Renal cortical epithelial cell (primary cell): ENCODE measurements at places on chromosomes 7 and 10.

DNA sequence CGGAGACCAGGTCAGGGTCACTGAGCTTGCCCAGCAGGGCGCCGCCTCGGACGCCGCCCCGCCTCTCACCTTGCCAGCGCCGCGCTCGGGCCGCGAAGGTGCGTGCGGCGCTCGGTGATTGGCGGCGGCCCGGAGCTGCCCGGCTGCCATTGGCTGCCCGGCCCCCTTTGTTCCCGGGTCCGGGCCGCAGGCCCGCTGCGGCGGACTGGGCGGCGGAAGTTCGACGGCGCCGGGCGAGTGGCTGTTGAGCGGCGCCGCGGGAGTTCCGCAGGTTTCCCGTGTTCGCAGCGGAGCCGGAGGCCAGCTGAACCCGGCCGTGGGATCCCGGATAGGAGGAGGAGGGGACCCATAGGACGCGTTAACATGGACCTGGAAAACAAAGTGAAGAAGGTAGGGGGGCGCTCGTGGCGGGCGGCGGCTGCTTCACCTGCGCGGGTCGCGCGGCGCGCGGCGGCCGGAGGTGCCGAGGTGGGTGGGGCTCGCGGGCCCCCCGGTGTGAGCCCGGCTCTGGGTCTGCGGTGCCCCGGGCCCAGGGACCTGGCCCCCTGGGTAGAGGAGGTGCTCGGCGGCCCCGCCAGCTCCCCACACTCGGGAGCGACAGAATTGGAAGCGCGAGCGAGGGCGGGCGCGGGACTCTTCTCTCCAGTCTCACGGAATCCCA is at the start of gene TES:
TSS of gene TES (plus strand) at position 195 of the 661 bp plus-strand sequence. CDS start at position 364, 169 bp downstream.
- peak; percentile 49 for DNase-seq

GRCh38 chr7:53800746-53801145 is 741.4 kb upstream of the VSTM2A start:
- DNase-seq, result peak; percentile 48

- DNase-seq, result no peak
Observed at GRCh38 chr7:155741805-155742204, 70.5 kb downstream of the SHH start.

DNA sequence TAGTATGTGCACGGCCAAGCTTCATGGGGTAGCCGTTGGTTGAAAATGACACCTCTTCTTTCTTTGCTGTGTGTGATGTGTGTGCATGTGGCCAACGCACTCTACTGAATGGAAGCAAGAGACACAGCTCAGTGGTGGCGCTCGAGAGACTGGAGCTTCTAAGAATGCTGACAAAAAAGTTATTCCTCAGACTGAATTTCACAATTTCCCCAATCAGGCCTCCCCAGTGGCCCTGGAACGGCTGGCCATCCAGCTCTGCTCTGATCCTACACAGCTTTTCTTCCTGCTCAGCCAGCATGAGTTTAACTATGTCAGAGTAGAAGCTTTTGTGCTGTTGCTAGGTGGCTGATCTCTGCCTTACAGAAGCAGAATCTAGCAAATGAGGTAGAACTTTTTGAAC is 186.7 kb upstream of the PLXDC2 start:
- peak; percentile 9 for DNase-seq

DNA sequence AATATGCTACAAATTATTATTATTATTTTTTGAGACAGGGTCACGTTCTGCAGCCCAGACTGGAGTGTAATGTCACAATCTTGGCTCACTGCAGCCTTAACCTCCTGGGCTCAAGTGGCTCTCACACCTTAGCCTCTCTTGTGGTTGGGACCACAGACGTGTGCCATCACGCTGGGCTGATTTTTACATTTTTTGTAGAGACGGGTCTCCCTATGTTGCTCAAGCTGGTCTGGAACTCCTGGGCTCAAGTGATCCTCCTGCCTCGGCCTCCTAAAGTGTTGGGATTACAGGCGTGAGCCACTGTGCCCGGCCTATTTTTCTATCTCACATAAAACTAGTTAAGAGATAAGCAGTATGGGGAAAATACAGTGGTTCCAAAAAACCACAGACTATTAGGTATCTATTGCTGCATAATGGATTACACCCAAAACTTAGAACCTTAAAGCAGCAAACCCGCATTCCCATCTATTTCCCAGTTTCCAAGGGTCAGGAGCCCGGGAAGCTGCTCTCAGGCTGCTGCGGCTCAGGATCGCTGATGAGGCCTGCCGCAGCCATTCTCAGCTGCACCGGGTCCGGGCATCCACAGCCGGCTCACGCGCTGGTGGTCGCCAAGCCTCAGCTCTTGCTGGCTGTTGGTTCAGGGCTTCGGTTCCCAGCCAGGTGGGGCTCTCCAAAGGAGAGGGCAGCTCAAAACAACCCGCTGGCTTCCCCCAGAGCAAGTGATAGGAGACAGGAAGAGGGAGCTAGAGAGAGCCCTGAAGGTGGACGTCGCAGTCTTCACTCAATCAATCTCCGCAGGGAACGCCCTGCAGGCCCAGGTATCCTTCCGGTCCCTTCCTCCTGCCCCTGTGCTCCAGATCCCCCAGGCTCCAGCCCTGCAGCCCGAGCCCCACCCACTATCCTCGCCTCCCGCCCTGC is 128.2 kb downstream of the UBE2H start:
- peak; percentile 47 for DNase-seq

DNA sequence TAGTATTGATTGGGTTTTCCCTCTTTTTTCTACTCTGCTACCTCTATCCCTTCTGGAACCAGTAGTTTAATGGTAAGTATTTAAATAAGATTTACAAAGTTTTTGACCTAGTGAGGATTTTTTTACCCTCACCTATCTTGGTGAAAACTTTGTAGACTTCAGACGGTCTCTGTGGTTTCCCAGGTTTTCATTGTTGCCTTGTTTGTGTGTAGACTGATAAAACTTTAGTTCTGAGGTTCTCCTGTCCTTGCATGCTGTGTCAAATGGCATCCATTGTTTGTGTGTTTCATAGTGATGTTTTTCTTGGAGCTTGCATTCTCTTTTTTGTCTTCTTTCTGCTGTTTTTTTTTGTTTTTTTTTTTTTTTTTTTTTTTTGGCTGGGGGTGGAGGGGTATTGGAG is 22.6 kb downstream of the ZNRF2 start:
- no peak for DNase-seq

- peak; percentile 27 for DNase-seq
Observed at GRCh38 chr7:106116161-106116704, 4.1 kb upstream of the SYPL1 start.

- DNase-seq, result no peak
Observed at GRCh38 chr10:91201213-91201996, 19.1 kb upstream of the PCGF5 start.

GRCh38 chr10:132115732-132116131 is 50.0 kb downstream of the JAKMIP3 start:
- no peak for DNase-seq

- no peak for DNase-seq
Observed at GRCh38 chr7:108367946-108368345, 88.3 kb downstream of the NRCAM start.

DNA sequence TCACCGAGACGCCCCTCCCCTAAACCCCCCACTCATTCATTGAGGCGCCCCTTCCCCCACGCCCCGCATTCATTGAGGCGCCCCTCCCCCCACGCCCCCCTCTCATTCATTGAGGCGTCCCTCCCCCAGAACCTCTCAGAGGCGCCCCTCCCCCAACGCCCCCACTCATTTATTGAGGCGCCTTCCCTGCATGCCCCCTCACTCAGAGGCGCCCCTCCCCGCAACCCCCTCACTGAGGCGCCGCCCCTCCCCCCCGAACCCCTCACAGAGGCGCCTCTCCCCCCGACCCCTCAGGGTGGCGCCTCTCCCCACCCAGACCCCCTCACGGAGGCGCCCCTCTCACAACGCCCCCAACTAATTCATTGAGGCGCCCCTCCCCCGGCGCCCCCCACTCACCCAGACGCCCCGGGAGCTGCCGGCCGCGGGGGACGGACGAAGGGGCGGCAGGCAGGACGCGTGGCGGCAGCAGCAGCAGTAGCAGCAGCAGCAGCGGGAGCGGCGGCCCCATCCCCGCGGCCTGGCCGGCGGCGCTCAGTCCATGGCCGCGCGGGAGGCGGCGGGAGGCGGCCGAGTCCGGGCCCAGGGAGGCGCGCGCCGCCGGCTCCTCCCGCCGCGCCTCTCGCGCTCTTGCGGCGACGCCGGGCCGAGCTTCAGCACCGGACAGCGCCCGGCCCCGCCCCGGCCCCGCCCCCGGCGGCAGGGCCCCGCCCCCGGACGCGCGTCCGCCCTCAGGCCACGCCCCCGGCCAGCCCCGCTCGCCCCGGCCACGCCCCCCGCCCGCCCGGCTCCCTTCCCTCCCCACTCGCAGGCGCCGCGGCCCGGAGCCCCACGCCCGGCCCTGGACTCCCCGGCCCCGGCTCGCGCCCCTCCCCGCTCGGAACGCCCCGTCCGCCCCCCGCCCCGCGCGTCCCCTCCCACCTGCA is at the start of gene PTPRN2:
TSS of gene PTPRN2 (minus strand) at position 662 of the 923 bp plus-strand sequence.
- DNase-seq, result no peak

DNA sequence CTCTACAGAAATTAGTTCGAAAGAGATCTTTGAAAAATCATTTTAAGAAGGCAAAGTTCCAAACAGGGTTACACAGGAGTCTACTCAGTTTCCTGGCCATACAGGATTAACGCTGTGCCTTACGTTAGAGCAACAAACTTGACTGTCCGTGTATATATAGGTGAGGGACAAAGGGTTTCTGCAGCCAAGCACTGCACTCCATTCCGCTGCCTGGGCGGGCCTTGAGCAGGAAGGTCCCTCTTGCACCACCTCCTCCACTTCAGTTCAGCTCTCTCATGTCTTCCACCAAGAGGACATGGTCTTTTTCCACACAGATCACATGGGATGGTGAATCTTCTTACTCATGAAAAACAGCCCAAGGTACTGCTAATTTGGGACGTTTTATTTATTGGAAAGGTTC is 43.2 kb downstream of the MCMBP start:
- no peak for DNase-seq

- DNase-seq, result no peak
Observed at GRCh38 chr10:92757711-92758104, 68.0 kb downstream of the HHEX start.

DNA sequence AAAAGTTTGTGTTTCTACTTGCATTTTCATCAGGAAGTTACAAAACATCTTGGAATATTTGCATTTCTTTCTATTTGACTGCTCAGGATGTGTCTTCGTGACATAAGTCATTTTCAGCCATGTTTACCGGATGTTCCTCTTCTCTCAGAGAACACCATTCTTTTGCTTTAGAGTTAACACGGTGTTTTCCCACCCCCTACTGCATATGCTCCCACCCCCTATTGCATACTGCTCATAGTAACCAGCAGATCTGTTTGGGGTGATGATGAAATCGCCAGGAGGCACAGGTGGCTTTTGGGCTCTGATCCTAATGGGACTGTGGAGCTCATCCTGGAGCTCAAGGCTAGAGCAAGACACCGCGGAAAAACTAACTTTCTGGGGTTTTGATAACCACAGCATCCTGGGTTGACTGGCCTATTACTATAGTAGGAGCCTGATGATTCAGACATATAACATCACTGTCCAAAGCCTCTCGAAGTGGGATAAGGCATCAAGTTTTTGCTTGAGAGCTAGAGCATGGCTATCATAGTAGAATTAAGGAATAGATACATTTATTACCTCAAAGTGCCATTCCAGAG is 65.1 kb upstream of the BET1 start:
- no peak for DNase-seq

DNA sequence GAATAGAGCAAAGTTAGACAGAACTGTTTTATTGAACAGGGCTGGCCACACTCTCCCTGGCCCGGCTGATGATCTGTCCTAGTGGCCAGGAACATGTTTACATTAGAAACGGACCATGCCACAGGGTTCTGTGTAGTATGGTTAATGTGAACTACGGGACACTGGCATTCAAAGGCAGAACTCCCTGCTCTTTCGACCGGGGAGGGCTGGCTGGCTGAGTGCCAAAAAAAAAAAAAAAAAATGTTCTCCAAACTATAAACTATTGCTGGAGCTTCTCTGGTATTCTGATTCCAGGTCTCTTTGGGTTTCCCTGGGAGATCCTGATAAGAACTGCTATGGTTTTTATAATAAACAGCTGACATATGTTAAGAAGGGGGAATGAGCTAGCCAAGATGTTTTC is 1262.6 kb upstream of the SORCS1 start:
- no peak for DNase-seq

DNA sequence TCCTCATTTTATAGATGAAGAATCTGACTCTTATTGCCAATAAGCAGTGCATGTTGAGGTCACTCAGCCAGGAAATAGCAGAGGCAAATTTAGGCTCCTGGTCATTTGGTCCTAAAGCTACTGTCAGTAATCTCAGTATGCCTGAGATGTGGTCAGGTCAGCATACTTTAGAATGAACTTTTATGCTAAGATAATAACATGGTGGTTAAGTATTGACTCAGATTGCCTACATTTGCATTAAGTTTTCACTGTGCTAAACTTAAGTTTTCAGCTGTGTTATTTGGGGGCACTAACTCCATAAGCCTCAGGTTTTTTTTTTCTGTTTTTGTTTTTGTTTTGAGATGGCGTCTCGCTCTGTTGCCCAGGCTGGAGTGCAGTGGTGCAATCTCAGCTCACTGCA is 35.9 kb upstream of the CCSER2 start:
- DNase-seq, result no peak

GRCh38 chr10:124306922-124307371 is 111.8 kb downstream of the OAT start:
- DNase-seq, result peak; percentile 98

DNA sequence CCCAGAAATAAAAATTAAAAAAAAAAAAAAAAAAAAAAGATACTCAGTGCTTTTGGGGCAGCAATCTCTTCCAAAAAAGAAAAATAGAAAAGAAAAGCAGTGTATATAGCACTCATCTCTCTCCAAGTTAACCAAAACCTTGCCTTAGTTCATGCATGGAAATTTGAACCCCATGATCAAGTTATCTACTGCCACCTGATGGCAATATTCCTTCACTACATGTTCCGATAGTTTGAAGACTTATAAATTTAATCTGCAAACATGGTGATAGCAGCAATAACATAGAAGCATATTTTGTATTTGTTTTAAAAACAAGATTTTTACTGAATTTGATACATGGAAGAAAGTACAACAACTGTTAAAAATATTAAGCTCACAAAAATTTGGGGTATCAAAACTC is 48.6 kb upstream of the SLIT1 start:
- peak; percentile 57 for DNase-seq

GRCh38 chr7:151008511-151009323 is 15.6 kb downstream of the ATG9B start:
- DNase-seq, result no peak

GRCh38 chr7:33882040-33882837 is 23.1 kb upstream of the BMPER start:
- DNase-seq, result no peak

GRCh38 chr7:20991544-20991943 is 204.9 kb upstream of the SP8 start:
- no peak for DNase-seq

DNA sequence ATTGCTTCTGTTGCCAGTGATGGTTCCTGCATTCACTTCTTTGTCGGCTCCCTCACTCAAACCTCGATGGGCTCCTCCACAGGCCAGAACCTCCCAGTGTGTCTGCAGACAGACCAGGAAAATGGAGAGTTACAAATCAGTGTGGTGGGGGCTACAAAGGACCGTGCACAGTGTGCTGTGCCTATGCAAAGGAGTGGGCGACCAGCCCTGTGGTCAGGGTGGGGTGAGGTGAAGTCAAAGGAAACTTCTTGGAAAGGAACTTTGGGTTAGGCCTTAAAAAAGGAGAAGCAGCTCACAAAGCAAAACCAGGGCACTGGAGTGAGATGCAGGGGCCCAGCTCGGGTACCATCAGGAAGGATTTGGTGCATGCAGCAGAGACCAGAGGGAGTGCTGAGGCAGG is 304.3 kb upstream of the ZMIZ1 start:
- no peak for DNase-seq

GRCh38 chr7:155851892-155852291 is 39.6 kb upstream of the SHH start:
- no peak for DNase-seq

GRCh38 chr10:33093362-33093761 is 135.3 kb upstream of the ITGB1 start:
- no peak for DNase-seq
